ENCODE measurements at places on chromosomes 6 and 20.

GRCh38 chr20:44224637-44225036 is 14.1 kb upstream of the OSER1 start:
- DNase-seq, result no peak

GRCh38 chr6:166333172-166333995 is 9.0 kb downstream of the SFT2D1 start:
- DNase-seq, result no peak

- no peak for DNase-seq
These were observed 123.0 kb upstream of the SNX9 start for GRCh38 chr6:157699777-157700636.

GRCh38 chr6:170043881-170044790 is 246.7 kb downstream of the DLL1 start:
- DNase-seq, result no peak

DNA sequence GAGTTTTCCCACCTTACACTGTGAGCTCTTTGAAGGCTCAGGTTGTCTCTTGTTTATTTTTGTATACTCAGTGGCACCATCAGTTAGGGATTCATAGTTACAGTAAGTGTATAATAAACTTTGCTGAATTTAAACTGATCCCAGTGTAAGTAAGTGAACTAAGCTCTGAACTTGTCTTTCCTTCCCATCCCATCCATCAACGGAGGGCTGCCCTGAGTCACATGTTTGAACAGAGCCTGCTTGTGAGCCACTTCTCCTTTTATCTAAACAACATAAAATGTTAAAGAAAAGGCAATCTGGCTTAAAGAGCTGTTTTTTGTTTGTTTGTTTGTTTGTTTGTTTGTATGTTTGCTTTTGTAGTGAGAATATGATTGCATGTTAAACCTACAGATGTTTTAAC is 185.7 kb upstream of the MARCKS start:
- DNase-seq, result no peak

- DNase-seq, result no peak
These were observed 16.8 kb downstream of the FKBP1A start for GRCh38 chr20:1376007-1376406.

DNA sequence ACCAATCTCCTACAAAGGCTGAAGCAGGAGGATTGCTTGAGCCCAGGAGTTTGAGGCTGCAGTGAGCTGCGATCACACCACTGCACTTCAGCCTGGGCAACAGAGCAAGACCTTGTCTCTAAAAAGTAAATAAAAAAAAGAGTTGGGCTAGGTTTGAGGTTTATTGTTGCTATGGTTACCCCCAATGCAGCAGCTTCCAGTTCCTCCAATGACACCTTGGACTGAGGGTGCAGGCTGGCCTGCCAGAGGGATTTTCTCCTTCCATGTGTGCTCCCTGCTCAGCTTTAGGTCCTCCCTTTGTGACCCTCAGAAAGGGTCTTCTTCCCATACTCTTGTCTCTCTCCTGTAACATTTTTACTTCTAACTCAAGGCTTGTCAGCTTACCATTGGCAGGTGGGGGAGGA is 10.6 kb upstream of the TBC1D20 start:
- DNase-seq, result no peak

DNA sequence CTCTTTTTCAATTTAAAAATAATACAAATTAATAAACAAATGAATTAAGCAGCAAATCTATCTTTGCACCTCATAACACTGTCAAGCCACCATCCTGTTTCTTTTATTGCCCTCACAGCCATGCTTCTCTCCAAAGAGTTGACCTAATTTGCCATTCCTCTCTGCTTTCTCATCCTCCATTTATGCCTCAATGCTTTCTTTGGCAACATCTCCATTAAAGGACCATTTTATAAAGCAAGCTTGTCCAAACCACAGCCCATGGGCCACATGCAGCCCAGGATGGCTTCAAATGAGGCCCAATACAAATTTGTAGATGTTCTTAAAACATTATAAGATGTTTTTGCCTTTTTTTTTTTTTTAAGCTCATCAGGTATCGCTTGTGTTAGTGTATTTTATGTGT is 26.4 kb upstream of the MEI4 start:
- no peak for DNase-seq

- no peak for DNase-seq
These were observed 121.4 kb downstream of the TIAM2 start for GRCh38 chr6:155116571-155116910.

GRCh38 chr6:74705451-74705850 is 500.4 kb downstream of the COL12A1 start:
- DNase-seq, result no peak

DNA sequence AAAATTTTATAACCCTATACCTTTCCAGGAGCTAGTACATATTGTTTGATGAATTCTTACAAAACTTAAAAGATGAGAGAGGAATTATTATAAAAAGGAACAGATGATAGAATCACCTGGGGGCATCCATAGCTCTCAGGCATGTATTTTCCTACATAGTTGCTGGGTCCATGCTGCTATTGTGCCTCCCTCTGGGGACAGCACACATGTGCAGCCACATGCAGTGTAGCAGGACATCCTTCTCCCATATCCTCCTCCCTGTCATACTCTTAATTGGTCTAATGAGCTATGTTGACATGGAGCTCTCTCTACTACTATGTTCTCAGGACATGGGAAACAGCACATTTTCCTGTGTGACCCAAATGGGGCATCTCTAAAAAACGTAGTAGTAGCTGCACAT is 898.2 kb upstream of the MAP3K7 start:
- DNase-seq, result no peak

DNA sequence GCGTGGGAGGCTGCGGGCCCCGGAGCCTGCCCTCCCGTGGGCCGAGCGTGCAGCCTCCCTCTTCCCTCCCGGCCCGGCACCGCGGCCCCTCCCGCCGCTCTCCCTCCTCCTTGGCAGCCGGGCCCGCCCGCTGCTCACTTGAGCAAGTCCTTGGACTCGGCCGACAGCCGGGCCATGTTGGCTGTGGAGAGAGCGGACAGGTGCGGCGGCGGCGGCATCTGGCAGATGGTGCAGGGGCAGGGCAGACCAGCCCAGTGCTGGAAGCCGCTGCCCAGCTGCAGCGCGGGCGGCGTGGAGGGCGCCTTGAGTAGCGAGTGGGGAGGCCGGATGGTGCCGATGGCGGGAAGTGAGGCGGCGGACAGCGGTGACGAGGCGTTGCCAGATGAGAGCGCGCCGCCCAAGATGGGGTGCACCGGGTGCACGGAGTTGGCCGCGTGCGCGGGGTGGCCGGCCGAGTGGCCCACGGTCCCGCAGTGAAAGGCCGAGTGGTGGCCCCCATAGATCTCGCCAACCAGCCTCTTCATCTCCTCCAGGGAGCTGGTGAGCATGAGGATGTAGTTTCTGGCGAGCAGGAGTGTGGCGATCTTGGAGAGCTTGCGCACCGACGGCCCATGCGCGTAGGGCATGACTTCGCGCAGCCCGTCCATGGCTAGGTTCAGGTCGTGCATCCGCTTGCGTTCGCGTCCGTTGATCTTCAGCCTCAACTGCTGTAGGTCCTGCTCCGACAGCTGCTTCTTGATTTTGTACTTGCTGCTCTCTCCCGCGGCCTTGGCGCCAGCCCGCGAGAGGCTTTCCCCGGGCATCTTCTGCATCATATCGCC is 766 bp downstream of the OLIG3 start:
- no peak for DNase-seq

- DNase-seq, result no peak
These were observed at the start of gene ERVFRD-1 for GRCh38 chr6:11110921-11111768. Gene ERVFRD-1, minus strand, starts transcription at chr6:11111725. Its CDS starts 6,415 bp downstream, at chr6:11105310.

DNA sequence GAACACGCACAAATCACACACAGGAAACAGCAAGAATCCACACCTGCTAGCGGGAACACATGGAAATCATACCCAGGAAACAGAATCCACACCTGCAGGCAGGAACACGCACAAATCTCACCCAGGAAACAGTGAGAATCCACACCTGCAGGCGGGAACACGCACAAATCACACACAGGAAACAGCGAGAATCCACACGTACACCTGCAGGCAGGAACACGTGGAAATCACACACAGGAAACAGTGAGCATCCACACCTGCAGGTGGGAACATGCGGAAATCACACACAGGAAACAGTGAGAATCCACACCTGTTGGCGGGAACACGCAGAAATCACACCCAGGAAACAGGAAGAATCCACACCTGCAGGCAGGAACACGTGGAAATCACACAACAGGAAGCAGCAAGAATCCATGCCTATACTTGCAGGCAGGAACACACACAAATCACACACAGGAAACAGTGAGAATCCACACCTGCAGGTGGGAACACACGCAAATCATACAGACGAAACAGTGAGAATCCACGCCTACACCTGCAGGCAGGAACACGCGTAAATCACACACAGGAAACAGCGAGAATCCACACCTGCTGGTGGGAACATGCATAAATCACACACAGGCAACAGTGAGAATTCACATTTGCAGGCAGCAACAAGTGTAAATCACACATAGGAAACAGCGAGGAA is 108.6 kb downstream of the DLL1 start:
- no peak for DNase-seq

DNA sequence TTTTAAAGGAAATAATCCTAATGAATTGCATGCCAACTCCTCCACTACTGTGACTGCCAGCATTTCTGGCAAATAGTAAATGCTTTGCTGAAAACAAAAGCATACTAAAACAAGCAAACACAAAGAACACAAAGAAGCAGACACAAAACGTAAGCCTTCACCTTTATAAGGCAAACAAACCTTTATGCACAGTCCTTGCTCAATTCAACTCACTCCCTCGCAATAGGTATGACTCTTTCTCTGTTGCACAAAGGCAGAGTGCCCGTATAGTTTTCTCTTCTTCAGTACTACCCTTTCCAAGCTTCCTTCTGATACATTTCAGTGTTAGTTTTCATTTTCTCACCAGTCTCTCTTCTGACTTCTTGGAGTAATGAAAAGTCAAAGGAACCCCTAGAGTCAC is 63.9 kb downstream of the PDE10A start:
- no peak for DNase-seq

DNA sequence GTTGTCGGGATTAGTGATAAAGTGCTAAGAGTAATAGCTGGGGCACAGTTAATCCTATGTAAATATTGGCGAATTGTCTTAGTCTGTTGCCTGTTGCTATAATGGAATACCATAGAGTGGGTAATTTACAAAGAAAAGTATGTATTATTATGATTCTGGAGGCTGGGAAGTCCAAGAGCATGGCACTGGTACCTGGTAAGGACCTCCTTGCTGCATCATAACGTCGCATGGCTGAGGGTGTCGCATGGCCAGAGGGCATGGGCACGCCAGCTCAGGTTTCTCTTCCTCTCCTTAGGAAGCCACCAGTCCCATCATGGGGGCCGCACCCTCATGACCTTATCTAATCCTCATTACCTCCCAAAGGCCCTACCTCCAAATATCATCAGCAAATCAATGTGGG is 29.7 kb downstream of the IRF4 start:
- DNase-seq, result no peak

DNA sequence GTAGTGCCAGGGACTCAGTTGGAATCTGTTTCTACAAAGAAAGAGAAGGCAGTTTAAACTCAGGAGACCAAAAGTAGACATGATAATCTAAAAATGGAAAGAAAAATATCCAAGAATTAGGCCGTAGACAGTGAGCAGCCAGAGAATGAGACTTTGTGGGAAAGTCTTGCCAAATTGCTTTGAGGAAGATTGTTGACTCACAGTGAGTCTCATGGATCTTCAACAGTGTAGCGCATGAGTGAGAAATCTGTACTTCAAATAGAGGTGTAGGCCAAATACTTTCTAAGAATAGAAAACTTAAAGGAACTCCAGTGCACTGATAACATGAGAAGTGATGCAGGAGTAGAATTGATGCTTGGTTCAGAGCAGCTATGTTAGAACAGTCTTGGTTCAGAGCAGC is 284.5 kb downstream of the HTR1B start:
- no peak for DNase-seq

- DNase-seq, result no peak
These were observed 32.8 kb upstream of the SIRPB2 start for GRCh38 chr20:1524004-1524403.

DNA sequence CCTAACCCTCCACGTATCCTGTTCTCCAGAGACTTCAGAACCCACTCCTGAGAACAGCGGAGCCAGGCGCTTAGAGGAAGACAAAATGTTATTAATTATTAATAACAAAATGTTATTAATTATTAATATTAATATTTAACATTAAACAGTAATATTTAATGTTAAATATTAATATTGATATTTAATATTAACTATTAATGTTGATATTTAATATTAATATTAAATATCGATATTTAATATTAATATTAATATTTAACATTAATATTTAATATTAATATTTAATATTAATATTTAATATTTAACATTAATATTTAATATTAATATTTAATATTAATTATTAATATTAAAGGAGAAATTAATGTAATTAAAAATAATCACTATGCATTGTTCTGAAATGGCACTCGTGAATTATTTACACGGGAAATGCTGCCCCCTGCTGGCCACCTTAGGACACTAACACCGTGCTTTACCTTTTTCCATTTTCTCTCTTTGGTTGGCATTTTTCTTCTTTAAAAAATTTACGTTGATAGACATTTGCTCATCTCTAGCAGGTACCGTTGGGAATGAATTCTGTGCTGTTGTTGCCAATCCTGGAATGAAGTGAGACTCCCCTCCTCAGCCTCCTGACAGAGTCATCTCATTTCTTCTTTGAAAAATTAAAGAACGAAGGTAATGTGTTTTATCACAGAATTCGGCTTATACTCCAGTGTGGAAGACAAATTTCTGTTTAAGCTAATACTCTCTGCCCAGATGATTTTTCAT is 7.5 kb upstream of the GGTLC1 start:
- peak; percentile 29 for DNase-seq

DNA sequence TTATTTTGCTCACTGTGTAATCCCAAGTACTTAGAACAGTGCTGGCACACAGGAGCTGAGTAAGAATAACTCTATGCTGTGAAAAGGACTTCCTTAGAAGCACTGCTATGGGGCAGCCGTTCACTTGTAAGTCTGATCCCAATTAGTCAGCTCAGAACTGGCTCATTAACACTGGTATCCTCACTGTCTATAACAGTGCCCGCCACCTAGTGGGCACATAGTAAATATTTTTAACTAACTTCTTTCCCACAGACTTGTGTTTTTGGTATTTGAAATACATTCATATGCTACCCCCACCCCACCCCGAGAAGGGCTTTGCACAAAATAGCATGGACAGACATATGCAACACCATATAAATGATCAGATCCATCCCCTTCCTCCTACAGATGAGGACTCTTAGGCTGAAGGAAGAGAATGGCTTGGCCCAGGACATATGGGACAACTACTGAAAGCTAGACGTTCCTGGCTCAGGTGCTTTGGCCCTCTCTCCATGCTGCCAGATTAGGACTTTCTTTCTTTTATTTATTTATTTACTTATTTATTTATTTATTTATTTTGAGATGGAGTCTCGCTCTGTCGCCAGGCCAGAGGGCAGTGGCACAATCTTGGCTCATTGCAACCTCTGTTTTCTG is 47.1 kb downstream of the DST start:
- peak; percentile 45 for DNase-seq

DNA sequence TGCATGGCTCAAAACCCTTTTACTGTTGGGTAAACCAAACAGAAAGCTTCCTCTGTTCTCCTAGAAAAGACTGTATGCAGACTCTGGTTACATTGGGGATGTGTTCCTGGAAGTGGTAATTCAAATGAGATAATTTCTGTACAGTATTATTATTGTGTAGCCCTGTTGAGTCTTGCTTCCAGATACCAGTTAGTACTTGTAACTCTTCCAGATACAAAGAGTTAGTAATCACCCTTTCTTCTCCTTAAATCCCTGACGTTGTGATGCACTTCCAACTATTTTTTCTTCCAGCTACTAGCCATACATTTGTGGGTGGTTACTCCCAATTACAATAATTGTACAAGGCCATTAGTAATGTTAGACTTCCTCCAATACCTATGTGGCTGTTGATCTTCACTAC is 42.3 kb upstream of the GRIK2 start:
- no peak for DNase-seq

Measured in midbrain (tissue), 1 donor.